ENCODE measurements at places on chromosomes 3 and 15. TPM values are rescaled to one million over a fixed set of nuclear protein-coding genes. Genes with fewer than 3 reads are reported as not detected.

The GPR171 gene
- total RNA-seq: 7.0 TPM

The SLC27A2 gene
- total RNA-seq: 2.2 TPM

The TMCO5A gene
- total RNA-seq: not detected

The LIPC gene
- not detected for total RNA-seq

The ITIH1 gene
- not detected for total RNA-seq

The SEC11A gene
- 97.1 TPM for total RNA-seq

The PCLAF gene
- not detected for total RNA-seq

The KCNMB3 gene
- 10.3 TPM for total RNA-seq

The HYKK gene
- total RNA-seq: 6.4 TPM

The HRH1 gene
- 48.3 TPM for total RNA-seq

The AMT gene
- total RNA-seq: 7.2 TPM

The GOLGA8T gene
- total RNA-seq: not detected

The STRIT1 gene
- total RNA-seq: not detected

Measured in thoracic aorta (tissue), 2 donors.